ENCODE measurements at places on chromosomes 7 and 10. TPM values are rescaled to one million over a fixed set of nuclear protein-coding genes. Genes with fewer than 3 reads are reported as not detected.

GRCh38 chr7:73387221-73387828, 46.3 kb upstream of the FZD9 start:
- DNase-seq: no peak

- DNase-seq: no peak
Observed at GRCh38 chr7:126845331-126845730, 407.4 kb downstream of the GRM8 start.

DNA sequence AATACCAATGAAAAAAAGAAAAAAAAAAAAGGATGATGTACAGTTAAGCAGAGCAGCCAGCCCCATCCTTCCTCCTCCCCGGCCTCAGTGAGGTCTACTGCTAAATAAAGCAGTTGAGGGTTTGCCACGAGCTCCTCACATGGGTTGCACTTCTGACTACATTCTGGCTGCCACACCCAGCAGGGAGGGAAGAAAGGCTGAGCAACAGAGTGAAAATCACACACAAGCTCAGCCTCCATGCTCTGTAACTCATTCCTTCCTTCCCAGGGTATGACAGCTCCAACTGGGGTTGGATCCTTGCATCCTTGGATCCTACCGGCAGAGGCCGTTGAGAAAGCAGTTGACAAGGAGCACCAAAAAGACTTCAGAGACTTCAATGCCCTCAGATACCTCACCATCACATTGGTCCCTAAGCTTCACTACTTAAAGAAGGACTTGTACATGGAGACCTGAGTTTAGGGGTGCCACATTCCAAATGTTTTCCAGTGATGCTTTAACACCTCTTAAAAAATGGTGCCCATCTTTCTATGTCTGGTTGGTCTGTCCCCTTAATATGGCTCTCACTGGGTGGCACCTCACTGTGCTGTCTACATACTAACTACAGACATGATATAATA, 52.9 kb upstream of the PIK3CG start:
- no peak for DNase-seq

GRCh38 chr10:34955391-34955790, 134.8 kb downstream of the CUL2 start:
- no peak for DNase-seq

DNA sequence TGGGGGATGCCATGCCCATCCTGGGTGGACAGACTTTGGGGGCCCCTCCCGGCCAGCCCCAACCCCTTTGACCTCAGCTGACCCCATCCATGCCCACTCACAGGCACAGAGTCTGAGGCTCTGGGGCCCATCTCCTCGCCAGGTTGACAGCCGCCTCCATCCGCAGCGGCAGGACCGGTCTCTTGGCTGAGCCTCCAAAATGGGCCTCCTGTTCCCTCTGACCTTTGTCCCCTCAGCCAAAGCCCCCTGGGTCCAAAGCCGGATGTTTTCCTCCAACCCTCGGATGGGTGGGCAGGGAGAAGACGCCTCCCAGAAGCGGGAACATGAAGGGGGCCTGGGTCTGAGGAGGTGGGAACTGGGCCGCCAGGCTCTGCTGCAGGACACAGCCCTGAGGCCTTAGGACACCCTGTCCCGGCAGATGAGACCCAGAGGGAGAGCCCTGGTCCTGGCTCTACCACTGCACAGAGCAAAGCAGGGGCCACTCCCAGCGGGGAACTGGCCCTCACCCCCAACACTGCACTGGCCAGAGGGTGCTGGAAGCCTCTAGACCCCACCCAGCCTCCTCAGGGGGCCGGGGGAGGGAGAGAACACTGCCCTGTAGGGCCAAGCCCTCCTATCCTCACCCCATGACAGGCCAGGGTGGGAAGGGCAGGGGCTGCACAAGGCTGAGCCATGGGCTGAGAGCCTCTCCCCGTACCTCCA, 12.6 kb downstream of the PDGFA start:
- no peak for DNase-seq

DNA sequence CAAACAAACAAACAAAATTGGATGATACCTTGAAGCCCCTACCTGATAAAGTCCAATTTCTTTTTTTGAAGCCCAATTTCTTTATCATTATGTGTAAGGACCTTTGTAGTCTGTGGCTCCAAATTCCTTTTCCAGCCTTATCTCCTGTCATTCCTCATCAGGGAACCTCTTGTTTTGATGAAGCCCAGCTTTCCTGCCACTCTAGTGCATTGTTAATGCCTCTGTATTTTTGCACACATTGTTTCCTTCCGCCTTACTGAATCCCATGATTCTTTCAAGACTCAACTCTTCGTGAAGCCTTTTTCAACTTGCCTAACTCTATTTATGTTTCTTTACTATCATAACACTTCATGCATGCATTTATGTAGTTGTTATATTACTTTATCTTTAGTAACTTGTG, 3.3 kb downstream of the FBH1 start:
- DNase-seq: no peak

- DNase-seq: no peak
Observed at GRCh38 chr7:7185371-7185989, 3.1 kb downstream of the C1GALT1 start.

Gene INHBA
- 5.5 TPM for total RNA-seq

GRCh38 chr10:129381741-129382140, 85.3 kb upstream of the MGMT start:
- DNase-seq: peak; percentile 76

All from tongue (tissue), 3 donors.